ENCODE measurements at places on chromosomes 6 and 20.

GRCh38 chr6:116842459-116842858 lies 13.6 kb upstream of the GPRC6A start:
- DNase-seq: no peak

GRCh38 chr6:33770124-33770832 lies 18.7 kb downstream of the LEMD2 start:
- no peak for DNase-seq

DNA sequence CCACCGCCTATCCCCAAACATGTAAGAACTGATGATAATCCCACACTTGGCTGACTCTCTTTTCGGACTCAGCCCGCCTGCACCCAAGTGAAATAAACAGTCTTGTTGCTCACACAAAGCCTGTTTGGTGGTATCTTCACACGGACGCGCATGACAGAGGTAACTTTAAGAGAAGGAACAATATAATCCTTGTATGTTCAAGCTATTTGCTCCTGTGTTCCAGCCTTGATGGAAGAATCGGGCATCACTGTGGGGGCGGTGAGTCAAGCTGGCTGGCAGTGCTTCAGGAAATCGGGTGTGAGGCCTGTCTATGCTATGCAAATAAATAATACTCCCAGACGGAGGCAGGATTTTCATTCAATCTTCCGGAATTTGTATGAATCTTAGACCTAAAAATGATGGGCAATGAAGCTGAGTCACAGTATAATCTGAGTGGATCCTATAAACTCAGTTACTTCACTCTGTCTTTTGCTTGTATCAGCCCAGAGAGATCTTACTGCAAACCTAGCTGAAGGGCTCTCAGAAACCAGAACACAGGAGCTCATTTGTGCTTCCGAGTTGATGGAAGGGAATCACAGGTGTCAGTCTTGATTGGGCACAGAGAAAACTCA lies 45.2 kb upstream of the NT5E start:
- peak; percentile 64 for DNase-seq

DNA sequence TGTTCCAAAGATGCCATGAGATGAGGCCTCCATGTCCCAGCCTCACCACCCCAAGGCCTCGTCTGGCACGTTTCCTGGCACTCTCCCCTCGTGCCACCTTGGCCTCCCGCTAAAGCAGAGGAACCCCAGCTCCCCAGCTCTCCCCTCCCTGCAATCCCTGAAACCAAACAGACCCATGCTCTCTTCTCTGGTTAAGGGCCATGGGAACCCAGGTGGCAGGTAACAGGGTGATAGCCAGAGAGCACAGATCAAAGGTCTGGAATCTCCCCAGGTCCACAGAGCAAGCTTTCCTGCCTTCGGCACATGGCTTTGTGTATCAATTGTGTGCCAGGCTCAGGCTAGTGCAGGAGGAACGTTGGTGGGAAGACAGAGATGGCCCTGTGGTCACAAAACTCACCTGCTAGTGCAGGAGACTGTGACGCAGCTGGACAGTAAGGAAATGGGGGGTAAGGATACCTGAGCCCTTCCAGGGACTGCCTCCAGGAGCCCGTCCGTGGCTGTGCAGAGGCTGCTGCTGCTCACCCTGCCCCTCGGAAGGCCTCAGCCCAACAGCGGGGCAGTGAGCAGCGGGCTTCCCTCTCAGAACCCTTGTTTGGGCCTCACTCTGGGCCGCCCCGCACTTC lies 39.0 kb downstream of the MYH7B start:
- no peak for DNase-seq
